Activated CD4-positive, alpha-beta T cell treated with anti-CD3 and anti-CD28 coated beads for 48 hours (primary cell): ENCODE measurements at places on chromosomes 12 and 14.
A peak's percentile ranks its signal among the peaks of the same experiment; 100 is the strongest.

GRCh38 chr14:76947078-76947837, 81.2 kb downstream of the IRF2BPL start:
- peak; percentile 87 for DNase-seq

- peak; percentile 58 for DNase-seq
Measured at GRCh38 chr12:56839915-56840325, 76.8 kb downstream of the HSD17B6 start.

DNA sequence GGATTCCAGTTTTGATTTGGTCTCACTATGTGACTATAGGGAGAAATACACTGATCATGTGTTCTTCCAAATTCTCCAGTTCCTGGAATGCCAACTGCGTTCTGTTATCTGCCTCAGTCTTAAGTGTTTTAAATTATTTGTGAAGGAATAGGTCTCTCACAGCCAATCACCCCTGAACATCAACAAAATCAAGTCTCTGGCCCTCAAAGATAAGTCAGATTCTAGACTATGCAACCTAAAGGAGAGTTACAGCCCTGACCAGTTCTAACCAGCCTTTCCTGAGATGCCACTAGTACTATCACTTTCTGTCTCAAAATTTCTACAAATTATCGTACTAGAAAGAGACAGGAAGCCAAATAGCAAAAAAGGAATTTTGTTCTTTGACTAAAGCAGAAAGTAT, 22.3 kb downstream of the ZFC3H1 start:
- no peak for DNase-seq

DNA sequence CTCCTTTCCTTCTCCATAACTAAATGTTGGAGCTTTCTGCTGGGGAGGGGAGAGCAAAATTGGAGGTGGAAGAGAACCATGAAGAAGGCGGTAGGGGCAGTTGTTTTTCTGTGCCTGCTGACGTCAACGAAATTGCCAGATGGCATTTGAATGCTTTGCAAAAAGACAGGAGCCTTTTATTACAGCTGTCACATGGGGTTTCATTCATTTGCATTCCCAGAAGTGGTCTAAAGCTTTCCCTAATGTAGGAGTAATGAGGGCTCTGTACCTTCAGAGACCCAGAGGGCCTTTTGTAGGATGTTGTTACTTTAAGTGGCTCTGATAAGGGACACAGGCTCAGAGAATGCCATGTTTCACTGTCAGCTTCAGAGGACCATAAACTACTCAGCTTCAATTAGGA, 107.1 kb upstream of the SLCO1C1 start:
- no peak for DNase-seq

GRCh38 chr12:50620109-50620977, 115.6 kb downstream of the DIP2B start:
- DNase-seq = peak; percentile 54

GRCh38 chr14:93958567-93959238, 17.7 kb downstream of the ASB2 start:
- no peak for DNase-seq

DNA sequence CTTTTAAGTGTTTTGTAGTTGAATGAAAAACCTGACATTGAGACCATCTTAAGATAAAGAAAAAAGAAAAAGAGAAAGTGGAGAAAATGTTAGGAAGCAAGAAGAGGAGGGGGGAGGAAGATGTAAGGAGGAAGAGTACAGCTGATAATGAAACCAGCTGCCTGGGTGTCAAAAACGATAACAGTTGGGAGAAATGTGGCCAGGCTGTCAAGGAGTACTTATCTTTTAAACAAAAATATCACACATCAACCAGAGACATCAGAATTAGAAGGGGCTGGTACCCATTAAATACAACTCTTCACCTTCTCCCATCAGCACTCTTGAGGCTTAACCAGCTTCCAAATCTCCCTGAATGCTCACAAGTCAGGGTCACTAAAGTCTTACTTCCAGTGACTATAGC, 4.5 kb downstream of the SLC11A2 start:
- no peak for DNase-seq

- peak; percentile 82 for DNase-seq
Measured at GRCh38 chr14:70027785-70028428, 148.7 kb downstream of the SMOC1 start.

DNA sequence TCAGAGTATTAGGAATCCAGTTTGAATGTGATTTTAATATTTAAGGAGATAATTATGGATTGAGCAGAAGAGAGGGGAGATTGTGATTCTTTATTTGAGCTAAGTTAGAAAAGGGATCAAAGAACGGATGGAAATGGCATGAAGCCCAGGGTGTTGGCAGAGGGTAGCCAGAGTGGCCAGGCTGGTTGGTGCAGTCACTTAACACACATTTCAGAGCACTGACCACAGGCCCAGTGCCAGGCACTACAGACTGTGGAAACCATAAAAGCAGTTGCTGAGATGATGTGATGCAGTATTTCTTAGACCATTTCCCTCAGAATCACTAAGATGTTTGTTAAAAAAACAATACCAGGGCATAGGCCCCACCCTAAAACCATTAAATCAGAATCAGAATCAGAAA, 167.7 kb upstream of the AMIGO2 start:
- no peak for DNase-seq

- DNase-seq = no peak
Measured at GRCh38 chr12:52735816-52736632, 32.7 kb upstream of the KRT77 start.

DNA sequence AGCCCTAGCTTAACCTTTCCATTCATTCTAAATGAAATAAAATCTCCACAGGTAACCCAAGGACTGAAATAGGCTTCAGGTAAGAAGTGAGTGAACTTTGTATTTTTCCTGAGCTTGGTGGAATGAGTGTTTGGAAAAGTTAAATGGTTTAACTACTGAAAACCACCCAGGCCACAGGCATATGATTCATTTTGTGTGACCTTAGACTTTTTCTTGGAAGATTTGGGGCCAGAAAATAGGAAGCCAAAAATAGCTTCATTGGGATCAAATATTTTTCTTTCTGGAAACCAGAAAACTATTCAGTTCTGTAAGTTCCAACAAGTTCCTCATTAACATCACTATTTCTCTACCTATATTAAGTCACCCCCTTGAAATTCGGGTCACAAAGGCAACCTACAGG, 212.6 kb downstream of the PCNX1 start:
- DNase-seq = no peak

GRCh38 chr12:129607756-129608155, 296.1 kb downstream of the TMEM132D start:
- DNase-seq = no peak

DNA sequence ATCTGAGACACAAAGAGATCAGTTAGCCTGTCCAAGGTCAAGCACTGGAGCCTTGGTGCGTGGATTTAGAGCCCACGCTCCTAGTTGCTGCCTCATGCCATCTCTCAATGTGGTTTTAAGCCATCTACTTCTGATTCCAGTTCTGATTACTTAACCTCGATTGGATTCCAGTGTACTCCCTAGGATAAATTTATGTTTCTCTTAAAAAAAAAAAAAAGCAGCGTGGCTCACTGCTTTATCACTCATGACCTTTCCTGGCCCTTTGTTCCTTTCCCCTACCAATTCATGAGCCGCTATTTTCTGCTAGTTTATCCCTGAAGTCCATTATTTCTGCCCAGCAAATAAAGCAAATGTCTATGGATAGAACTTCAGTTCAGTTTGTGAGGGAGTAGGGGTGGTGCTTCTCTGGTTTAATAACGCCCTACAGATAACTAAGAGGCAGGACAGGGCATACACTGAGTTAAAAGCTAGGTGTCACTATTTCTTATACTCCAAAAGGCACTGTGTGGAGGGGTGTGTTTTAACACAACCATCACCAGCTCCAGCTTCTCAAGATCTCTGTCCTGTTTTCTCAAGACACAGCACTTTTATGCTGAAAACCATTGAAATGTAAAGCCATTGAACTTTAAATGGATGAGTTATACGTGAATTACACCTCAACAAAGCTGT, 9.8 kb upstream of the PARP11 start:
- no peak for DNase-seq

- DNase-seq = no peak
Measured at GRCh38 chr12:22018860-22019259, 27.2 kb upstream of the CMAS start.

GRCh38 chr12:43425361-43425760, 126.6 kb downstream of the ADAMTS20 start:
- DNase-seq = no peak

DNA sequence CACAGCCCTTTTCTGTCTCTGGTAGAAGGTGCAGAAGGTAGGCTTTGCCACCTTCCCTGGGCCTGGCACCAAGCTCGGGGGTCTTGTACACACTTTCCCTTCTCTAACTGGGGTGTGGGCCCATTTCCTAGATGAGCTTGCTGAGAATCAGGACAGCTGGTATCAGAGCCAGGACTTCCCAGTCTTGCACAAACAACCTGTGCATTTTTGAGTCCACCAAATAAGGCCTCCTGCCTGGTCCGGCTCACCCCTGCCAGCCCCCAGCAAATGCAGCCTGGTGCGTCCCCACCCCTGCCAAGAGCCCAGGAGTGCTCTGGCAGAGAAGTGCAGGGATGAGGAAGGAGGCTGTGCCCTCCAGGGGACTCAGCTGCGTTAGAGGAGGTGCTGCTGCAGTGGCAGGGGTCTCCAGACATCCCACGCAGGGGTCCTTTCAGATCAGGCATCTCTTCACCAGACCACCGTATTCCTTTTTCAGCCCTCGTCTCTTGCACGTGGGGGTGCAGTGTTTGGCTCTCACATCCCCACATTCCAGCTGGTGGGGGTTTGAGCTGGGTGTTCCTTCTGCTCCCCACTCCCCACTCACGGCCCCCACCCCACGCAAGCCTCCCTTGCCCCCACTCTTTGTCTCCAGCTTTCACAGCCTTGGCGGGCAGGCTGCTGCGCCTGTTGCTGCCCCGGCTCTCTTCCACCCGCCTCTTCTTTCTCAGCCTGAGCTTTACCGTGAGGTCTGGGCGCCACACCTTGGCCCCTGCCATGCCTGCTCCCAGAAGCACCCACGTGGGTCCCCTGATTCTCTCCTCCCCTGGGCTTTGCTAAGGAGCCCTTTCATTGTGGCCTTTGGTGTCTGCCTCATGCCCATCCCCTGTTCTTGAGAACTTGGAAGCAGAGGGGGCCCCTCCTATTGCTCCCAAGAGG, 32.3 kb downstream of the MEG3 start:
- no peak for DNase-seq

GRCh38 chr12:1474574-1475153, 119.7 kb downstream of the FBXL14 start:
- no peak for DNase-seq

- DNase-seq = no peak
Measured at GRCh38 chr12:131090274-131091210, 136.8 kb downstream of the ADGRD1 start.

DNA sequence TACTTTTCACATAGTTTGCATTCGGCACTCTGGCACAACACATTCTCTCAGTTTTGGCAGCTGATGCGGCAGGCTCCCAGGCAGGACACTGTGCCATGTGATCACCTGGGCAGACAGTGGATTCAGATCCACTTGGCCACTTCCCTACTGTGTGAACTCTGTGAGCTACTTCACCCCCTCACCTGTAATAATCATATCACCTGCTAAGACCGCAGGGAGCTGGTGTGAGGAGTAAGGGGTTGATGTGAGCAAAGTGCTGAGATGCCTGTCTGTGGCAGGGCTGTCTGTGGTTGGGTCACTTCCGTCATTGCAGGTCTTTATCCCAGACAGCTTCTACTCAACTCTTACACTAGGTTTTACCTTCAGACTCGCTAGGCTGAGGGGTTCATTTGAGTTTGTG, 50.4 kb upstream of the AMN start:
- DNase-seq = no peak

DNA sequence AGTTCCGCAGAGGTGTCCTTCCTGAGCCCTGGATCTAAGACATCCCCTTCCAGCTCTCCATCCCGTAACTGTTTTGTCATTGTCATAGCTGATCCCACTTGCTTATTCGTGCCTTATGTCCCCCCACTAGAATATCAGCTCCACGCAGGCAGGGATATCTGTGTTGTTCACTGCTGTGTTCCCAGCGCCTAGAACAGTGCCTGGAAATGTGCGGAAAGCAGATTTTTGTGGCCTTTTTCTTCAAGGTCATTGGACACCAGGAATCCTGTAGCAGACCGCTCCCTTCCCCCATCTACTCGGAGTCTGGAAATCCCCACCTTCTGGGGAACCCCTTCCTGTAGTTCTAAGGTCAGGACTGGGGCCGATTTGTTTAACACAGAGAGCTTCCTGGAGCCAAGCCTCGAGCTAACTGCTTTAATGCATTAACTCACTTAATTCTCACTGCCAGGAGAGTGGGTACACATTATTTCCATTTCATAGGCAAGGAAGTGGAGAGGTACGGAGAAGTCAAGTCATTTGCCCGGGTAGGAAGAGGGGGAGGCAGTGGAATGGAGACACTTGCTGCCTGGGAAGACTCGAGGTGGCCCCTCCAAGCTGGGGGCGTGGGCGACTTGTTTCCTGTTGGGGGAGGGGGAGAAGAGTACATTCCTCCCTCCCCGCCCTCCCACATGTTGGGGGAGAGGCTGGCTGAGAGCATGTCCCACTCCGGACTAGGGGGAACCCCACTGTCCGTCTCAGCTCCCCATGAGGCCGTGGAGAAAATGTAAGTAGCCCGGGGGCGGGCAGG, 1.2 kb upstream of the SH2B3 start:
- peak; percentile 84 for DNase-seq

GRCh38 chr14:81401420-81402122, 1.4 kb upstream of the STON2 start:
- DNase-seq = no peak

GRCh38 chr12:65962036-65962430, 137.8 kb downstream of the HMGA2 start:
- DNase-seq = no peak

- peak; percentile 55 for DNase-seq
Measured at GRCh38 chr12:111842556-111843396, 748 bp downstream of the MAPKAPK5 start.

- no peak for DNase-seq
Measured at GRCh38 chr14:51521764-51522163, 129.9 kb upstream of the FRMD6 start.

GRCh38 chr12:7303230-7303629, 642 bp upstream of the ACSM4 start:
- DNase-seq = no peak

- no peak for DNase-seq
Measured at GRCh38 chr14:104560586-104560945, 19.0 kb upstream of the C14orf180 start.

GRCh38 chr14:80390906-80391305, 179.6 kb upstream of the DIO2 start:
- no peak for DNase-seq

- no peak for DNase-seq
Measured at GRCh38 chr12:24756479-24757024, 192.3 kb downstream of the BCAT1 start.

DNA sequence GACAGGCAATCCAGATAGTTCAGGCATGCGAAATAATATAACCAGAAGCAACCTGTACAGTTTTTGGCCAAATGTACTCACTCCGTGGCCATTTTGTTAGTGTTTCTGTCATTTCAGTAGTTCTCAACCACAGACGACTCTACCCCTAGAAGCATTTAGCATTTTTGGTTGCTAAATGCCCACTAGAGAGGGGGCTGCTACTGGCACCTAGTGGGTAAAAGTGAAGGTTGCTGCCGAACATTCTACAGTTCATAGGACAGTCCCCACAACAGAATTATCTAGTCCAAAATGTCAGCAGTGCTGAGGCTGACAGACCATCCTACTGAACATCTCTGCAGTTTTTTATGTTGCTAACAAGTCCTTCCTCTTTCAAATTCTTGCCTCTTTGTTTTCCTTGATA, 107.4 kb downstream of the TSHR start:
- DNase-seq = peak; percentile 29

GRCh38 chr14:90518069-90518940, 121.5 kb downstream of the CALM1 start:
- DNase-seq = no peak
